ENCODE measurements at places on chromosomes 4 and X. TPM values are rescaled to one million over a fixed set of nuclear protein-coding genes. Genes with fewer than 3 reads are reported as not detected.
A peak's percentile ranks its signal among the peaks of the same experiment; 100 is the strongest.

Gene KCND1
- 0.44 TPM for total RNA-seq

Gene NHSL2
- 0.31 TPM for total RNA-seq

Gene NUDT11
- total RNA-seq: 3.1 TPM

Gene ZCCHC4
- total RNA-seq: 9.7 TPM

Gene FGFR3
- total RNA-seq: 38.4 TPM

Gene IGFBP7
- 18.2 TPM for total RNA-seq

Gene SOWAHB
- 0.86 TPM for total RNA-seq

Gene VSIG4
- not detected for total RNA-seq

Gene DMRTC1
- not detected for total RNA-seq

Gene TLR2
- total RNA-seq: not detected

Gene KIAA1210
- total RNA-seq: not detected

Gene SMAD1
- total RNA-seq: 3.9 TPM

GRCh38 chr4:56681158-56681852 lies at the start of gene HOPX:
HOPX (minus strand) TSS chr4:56681296; CDS start chr4:56657816, 23,480 bp downstream.
- peak; percentile 15 for DNase-seq

DNA sequence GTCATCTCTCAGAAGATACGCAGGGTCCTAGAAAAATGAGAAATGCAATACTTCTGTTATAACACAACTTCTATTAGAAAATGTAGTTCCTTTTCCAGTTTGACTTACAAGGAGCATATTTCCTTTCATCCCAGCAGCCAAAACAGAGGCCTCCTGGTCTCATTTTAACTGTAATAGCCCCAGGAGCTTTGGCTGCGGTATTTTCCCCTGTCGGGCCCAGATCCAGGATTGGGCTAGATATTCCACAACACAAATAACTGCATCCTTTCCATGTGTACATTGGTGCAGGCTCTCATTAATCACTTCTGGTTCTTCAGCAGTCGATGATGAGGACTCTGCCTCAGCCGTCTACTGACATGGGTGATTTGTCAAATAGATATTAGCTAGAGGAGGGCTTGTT lies 166.1 kb downstream of the TENM3 start:
- no peak for DNase-seq

DNA sequence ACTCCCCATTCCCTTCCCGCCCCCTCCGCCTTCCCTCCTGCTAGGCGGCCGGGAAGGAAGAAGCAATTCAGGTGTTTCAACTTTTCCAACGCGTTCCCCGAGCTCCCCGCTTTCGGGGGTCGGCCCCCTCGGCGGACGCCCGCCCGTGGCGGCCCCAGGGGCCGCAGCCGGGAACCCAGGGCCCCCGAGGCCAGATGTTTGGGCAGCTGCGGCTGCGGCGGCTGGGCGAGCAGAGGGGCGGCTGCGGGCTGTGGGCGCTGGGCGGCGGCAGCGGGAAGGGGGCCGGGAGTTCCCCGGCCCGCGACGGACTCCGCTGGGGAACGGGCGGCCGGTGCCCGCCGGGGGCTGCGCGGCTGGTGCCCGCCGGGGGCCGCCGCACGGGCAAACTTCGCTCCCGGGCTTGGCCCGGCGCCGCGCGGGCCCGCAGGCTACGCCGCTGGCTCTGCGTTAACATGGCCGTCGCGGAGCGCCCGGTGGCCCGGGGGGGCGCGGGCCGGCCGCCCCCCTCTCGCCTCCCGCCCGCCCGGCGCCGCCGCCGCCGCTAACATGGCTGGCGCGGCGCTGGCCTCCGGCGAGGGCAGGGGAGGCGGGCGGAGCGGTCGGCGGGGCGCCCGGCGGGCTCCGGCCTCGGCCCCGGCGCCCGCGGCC lies 510 bp downstream of the HMGB3 start:
- DNase-seq: no peak

GRCh38 chr4:138190452-138190858 lies 51.7 kb downstream of the SLC7A11 start:
- no peak for DNase-seq

- DNase-seq: no peak
Observed at GRCh38 chr4:13558881-13559280, 14.6 kb upstream of the NKX3-2 start.

- DNase-seq: peak; percentile 53
Observed at GRCh38 chr4:5870701-5871100, 22.2 kb downstream of the CRMP1 start.

- DNase-seq: no peak
Observed at GRCh38 chrX:139063364-139063763, 351.8 kb upstream of the FGF13 start.

DNA sequence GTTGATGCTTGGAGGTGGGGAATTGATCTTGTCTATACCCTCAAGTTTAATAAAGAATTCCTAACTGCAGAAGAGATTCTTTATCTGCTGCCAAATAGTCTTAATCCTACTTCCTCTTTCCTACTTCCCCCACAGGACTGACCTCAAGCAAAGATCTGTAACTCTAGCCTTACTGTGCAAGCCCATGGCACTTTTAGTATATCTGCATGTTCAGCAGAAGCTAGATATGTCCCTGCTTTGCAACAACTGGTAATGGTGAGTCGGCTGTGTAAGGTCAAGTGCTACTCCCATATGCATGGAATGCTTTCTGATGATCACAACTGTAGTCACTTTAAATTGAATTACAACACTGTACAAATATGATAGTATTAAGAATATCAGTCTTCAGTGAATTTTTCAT lies 26.3 kb upstream of the PDS5A start:
- DNase-seq: no peak

DNA sequence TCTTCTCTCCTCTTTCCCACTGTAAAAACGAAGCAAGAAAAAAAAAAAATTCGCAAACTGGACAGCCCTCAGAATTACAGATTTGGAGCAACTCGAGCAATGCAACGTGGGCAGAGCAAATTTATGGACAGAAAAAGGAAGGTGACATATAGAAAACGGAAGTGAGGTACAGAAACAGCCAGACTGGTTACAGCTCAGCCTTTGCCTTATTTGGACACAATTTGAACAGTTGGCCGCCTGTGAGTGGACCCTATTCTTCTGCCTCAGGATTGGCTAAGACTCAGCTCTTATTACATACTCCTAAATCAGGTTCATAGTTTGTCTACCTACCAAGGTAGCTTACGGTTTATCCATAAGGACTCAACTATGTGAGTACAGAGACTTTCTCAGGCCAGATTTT lies 98.8 kb downstream of the SOWAHB start:
- DNase-seq: no peak

GRCh38 chrX:84168095-84168494 lies 19.9 kb downstream of the RPS6KA6 start:
- DNase-seq: no peak

GRCh38 chrX:114626323-114626722 lies 42.4 kb downstream of the HTR2C start:
- DNase-seq: no peak

DNA sequence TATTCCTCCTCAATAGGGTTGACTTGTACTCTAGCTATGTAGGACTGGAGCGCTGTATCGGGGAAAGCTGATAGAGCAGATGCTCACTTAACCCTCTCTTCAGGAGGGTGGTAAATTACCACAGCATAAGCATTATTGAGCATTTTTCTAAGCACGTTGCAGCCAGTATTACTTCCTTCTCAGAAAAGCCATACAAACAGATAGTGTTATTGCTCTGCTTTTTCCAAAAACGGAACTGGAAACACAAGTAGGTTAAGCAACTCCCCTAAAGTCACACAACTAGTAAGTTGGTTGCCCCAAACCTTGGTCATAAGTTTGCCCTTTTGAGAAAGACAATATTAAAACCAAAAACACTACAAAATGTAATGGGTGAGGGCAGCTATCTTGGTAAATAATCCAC lies 73.9 kb downstream of the REELD1 start:
- no peak for DNase-seq

GRCh38 chrX:57977992-57978391 lies 67.7 kb upstream of the ZXDA start:
- DNase-seq: no peak

DNA sequence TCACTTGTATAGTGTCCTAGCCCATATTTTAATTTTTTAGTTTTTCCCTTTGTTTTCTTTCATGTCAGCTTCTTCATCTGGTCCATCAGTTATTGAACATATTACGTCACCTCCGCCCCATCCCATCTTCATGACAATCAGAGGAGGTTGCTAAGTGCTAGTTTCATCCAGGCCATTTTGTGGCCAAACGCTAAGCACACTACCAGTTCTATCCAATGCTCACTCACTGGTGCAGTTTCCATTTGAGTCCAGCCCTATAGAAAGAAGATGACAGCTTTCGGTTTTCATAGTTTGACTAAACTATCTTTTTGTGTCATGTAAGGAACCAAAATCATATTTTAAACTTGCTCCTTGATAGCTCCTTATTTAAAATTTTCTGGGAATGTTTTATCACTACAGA lies 304.2 kb downstream of the TENM3 start:
- DNase-seq: no peak

DNA sequence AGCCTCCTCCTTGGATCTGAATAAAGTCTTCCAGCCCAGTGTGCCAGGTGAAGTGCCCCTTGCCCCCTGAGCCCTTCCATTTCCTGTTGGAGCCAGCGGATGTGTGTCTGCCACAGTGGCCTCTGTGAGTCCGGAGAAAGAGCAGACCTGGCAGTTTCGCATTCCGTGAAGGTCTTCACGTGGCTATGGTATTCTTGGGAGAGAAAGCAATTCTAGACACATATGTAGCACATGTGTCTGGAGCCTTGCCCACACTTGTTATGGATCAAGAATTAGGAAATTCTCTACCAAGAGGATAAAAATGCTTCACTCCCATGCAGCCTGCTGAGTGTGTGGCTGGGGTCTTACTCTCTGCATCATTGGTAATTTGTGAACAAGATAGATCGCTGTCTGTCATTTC lies 130.9 kb downstream of the REPS2 start:
- no peak for DNase-seq

DNA sequence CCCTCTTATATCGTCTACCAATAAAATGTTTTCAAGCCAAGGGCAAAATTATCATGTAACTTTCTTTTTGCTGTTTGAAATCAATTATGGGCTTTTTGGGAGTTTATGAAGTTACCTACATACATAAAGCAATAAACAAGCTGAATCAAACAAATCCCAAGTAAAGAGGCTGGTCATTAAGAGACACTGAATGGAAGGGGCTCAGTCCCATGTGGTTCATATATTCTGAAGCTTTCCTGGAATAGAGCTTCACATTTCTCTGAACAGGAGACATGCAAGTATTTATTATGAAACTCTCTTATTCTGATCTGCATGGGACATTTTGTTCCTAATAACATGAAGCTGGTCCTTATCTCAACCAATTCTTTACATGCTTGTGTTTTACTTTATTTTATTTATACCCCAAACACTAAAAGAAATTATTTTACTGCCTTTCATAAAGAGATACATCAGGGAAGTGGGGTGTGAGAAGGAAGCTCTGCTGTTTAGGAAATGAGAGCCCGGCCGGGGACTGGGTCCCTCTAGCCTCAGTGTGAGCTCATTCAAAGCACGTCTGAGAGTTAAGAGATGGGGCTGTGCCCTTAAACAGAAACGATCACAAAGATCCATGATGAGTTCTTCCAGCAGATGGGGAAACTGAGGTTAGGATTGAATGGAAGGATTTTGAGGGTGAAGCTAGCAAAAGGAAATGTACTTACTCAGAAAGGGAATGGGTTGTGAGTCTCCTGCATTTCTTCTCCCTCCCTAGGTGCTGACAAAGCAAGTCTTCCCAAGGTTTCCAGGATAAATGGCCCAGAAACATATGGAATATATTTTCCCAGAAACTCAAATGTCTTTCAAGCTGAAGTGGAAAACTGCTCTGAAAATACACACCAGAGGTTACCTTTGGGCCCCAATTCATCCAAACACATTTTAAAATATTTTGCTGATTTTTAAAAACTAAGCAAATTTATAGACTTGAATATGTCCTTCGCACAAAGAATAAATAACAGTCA lies 93.1 kb upstream of the LNX1 start:
- DNase-seq: no peak

GRCh38 chr4:6332669-6333050 lies 63.0 kb downstream of the WFS1 start:
- DNase-seq: no peak

DNA sequence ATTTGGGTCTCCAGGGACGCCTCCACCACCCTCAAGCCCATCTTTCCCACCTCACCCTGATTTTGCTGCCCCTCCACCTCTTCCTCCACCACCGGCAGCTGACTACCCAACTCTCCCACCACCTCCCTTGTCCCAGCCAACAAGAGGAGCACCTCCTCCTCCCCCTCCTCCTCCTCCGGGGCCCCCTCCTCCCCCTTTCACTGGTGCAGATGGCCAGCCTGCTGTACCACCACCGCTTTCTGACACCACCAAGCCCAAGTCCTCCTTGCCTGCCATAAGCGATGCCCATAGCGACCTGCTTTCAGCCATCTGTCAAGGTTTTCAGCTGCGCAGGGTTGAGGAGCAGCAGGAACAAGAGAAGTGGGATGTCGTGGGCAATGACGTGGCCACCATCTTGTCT lies 32.4 kb upstream of the ZNF81 start:
- no peak for DNase-seq

DNA sequence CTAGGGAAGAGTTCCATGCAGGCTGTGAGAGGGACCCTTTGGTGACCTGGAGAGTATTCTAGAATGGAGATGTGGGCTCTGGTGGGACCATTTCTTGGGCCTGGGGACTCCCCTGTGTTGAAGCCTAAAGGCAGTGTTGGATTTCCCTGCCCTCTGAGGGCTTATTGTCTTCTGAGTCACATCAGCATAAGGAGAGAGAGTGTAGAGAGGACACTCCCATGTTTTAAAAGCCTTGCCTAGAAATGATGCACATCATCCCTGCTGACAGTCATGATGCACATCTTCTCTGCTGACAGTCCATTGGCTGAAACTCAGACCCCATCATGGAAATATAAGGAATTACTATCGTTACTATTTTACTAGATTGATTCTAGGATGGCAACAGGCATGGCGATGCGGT lies 51.9 kb downstream of the FAM114A1 start:
- DNase-seq: no peak

- no peak for DNase-seq
Observed at GRCh38 chr4:102817021-102817605, 10.2 kb downstream of the UBE2D3 start.

GRCh38 chr4:8915201-8916200 lies 43.9 kb upstream of the HMX1 start:
- no peak for DNase-seq

DNA sequence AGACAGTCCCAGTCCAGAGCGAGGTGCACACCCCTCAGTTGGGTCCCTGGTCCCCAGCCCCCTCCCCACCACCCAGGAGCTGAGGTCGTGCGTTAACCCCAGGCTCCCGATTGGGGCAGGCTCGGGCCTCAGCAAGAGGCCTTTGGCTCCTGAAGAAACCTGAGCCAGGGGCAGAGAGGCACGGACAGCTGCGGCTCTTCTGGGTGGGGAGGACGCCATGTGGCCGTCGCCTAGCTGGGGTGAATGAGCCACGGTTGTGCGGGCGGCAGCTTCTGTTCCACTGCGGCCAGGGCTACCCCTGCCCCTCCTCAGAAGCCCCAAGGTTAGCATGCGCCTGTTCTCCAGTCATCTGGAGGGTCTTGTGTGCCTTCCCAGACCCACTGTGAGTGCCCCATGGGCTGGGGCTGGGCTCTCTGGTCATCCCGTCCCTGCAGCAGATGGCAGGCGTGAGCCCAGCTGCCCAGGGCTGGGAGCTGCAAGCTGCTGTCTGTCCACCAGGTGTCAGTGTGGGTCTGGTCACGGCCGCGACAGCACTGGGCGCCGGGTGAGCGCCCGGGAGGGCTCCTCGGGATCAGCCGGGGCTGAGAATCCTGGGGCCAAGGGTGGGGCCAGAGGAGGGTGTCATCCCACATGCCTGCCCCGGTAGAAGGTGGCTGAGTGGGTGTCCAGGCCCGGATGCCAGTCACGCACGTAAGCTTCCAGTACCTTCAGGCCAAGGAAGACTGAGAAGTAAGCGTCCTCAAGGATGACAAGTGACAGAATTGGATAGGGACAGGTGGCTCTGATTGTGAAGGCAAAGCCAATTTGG lies 21.9 kb downstream of the ATP2B3 start:
- DNase-seq: peak; percentile 75
